PC-3 (cell line): ENCODE measurements at places on chromosomes 2 and 18. TPM values are rescaled to one million over a fixed set of nuclear protein-coding genes. Genes with fewer than 3 reads are reported as not detected.
A peak's percentile ranks its signal among the peaks of the same experiment; 100 is the strongest.

The SLC5A7 gene
- 0.06 TPM in 1 of 2 replicates, not detected in the other for total RNA-seq

GRCh38 chr18:3037423-3037915, 24.5 kb upstream of the LPIN2 start:
- peaks cover 5% of the 10 kb centered on the region for H3K4me1 ChIP-seq
- no peak overlapping the region; the same call in 1 of the 2 replicates for H3K4me3 ChIP-seq
- DNase-seq, result peak; percentile 92
- H3K36me3 ChIP-seq, result no peaks in the 10 kb centered on the region
- peak overlapping the region; percentile 45 for H3K27ac ChIP-seq
- H3K27me3 ChIP-seq, result no peaks in the 10 kb centered on the region

- no peaks in the 10 kb centered on the region for H3K27me3 ChIP-seq
- H3K27ac ChIP-seq, result peak overlapping the region; percentile 83
- H3K36me3 ChIP-seq, result no peaks in the 10 kb centered on the region
- peak; percentile 66 for DNase-seq
- H3K4me3 ChIP-seq, result no peak overlapping the region
These were observed 32.3 kb downstream of the CHN1 start for GRCh38 chr2:174972924-174973323.

The SPDYA gene
- 0.69 and 1.3 TPM in 2 replicates for total RNA-seq

DNA sequence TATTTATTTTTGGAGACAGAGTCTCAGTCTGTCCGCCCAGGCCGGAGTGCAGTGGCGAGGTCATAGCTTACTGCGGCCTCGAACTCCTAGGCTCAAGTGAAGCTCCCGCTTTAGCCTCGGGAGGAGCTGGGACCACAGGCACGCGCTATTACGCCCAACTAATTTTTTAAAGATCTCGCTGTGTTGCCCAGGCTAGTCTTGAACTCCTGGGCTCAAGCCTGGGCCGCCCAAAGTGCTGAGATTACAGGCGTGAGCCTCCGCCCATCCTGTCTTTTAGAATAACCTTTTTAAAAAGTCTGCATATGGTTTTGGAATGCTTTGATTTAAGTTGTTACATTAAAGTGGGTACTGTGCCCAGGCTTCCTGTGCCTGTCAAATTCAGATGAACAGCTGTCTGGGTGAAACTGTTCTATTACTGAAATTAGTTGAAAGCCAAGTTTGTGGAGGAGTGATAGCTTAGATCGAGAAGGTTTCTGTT, 944 bp downstream of the RAB3GAP1 start:
- no peak overlapping the region for H3K27ac ChIP-seq
- no peak for DNase-seq
- H3K4me1 ChIP-seq, result peaks cover 23% of the 10 kb centered on the region
- peak overlapping the region; percentile 92 for H3K4me3 ChIP-seq
- no peaks in the 10 kb centered on the region; the same call in 1 of the 2 replicates for H3K36me3 ChIP-seq

GRCh38 chr2:21042708-21042957, 1.2 kb downstream of the APOB start:
- no peaks in the 10 kb centered on the region for H3K4me1 ChIP-seq
- no peak for DNase-seq
- no peaks in the 10 kb centered on the region for H3K36me3 ChIP-seq
- no peak overlapping the region for H3K27ac ChIP-seq
- no peak overlapping the region for H3K4me3 ChIP-seq
- H3K27me3 ChIP-seq, result peaks cover 28% of the 10 kb centered on the region

The SP140L gene
- total RNA-seq, result 2.8 and 5.0 TPM in 2 replicates

The TMEM198 gene
- 1.1 and 5.2 TPM in 2 replicates for total RNA-seq

DNA sequence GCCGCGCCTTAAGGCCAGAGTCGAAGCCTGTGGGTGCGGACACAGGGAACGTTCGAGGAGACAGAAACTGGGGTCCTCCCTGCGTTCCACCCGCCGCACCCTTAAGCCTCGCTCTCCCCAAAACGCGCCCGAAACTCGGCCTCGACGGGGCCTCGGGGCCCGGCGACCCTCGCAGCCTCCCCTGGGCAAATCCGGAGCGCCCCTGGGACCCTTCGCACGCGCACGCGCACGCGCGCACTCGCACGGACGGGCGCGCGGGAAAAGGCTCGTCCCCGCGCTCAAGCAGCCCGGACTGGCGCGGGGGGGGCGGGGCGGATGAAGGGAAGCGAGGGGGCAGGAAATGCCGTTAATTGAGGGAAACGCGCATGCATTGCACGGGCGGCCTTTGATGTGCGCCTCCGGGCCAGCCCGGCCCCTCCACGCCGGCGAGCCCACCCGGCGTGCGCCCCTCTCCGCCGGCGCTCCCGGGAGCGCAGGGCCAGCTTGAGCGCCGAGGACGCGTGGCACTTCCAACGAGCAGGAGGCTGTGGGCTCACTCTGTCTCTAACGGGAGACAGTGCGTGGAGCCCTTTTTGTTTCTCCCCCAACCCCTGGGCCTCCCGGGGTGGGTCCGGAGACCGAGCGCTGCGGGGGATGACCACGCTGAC, 5.4 kb upstream of the SALL3 start:
- no peak overlapping the region for H3K27ac ChIP-seq
- peaks cover 42% of the 10 kb centered on the region for H3K27me3 ChIP-seq
- H3K4me3 ChIP-seq, result no peak overlapping the region
- no peaks in the 10 kb centered on the region for H3K36me3 ChIP-seq
- no peaks in the 10 kb centered on the region for H3K4me1 ChIP-seq
- DNase-seq, result no peak

The FBXO36 gene
- total RNA-seq, result 3.6 and 4.3 TPM in 2 replicates

- H3K4me3 ChIP-seq, result no peak overlapping the region
- no peak for DNase-seq
- peaks cover 44% of the 10 kb centered on the region for H3K27me3 ChIP-seq
- no peaks in the 10 kb centered on the region for H3K4me1 ChIP-seq
- H3K27ac ChIP-seq, result no peak overlapping the region
These were observed 78.7 kb downstream of the FTCDNL1 start for GRCh38 chr2:199772035-199772976.

DNA sequence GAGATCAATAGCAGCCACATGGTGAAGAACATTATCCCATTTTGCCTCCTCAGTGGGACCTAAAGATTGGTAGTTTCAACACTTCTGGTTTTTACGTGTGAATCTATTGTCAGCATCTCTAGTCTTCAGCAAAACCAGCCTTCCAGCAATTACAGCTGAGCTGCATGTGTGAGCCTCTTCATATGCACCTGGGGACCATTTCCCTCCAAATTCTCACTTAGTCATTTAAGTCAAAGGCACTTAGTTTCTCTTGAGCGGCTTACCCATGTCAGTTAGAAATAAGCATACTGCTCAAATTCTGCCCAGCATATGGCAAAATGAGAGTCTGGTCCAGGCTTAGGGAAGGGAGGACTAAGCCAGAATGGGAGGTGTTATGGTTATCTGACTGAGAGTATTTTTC, 99.7 kb upstream of the NXPH2 start:
- no peaks in the 10 kb centered on the region for H3K27me3 ChIP-seq
- no peaks in the 10 kb centered on the region for H3K4me1 ChIP-seq
- H3K36me3 ChIP-seq, result no peaks in the 10 kb centered on the region
- H3K27ac ChIP-seq, result no peak overlapping the region
- no peak for DNase-seq
- no peak overlapping the region for H3K4me3 ChIP-seq

The LYPD6 gene
- 1.9 and 2.4 TPM in 2 replicates for total RNA-seq

GRCh38 chr18:7727361-7728076, 160.4 kb downstream of the PTPRM start:
- DNase-seq, result no peak
- H3K27me3 ChIP-seq, result no peaks in the 10 kb centered on the region
- H3K4me3 ChIP-seq, result no peak overlapping the region
- H3K4me1 ChIP-seq, result no peaks in the 10 kb centered on the region
- no peak overlapping the region for H3K27ac ChIP-seq

DNA sequence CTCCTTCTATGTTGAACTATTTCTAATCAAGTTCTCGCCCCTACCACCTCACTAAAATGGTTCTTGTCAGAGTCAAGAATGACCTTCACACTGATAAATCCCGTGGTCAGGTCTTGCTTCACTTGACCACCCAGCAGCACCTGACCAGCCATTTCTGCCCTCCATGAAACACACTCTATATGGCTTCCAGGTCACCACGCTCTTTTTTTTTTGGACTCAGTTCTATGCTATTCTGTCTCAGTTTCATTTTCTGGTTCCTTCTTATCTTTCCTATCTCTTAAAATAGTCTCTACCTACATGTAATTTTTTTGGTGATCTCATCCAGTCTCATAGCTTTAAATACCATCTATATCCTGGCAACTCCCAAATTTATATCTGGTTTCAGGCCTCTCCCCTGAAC, 11.4 kb downstream of the EIF2AK3 start:
- H3K4me1 ChIP-seq, result 0 out of 2 replicates have a peak, but pooled peaks cover 6% of the 10 kb centered on the region
- no peak for DNase-seq
- no peak overlapping the region for H3K4me3 ChIP-seq
- H3K27me3 ChIP-seq, result no peaks in the 10 kb centered on the region
- no peaks in the 10 kb centered on the region for H3K36me3 ChIP-seq
- no peak overlapping the region for H3K27ac ChIP-seq

GRCh38 chr2:236991874-236992273, 93.8 kb upstream of the COPS8 start:
- no peaks in the 10 kb centered on the region; the same call in 1 of the 2 replicates for H3K27me3 ChIP-seq
- DNase-seq, result no peak
- H3K36me3 ChIP-seq, result no peaks in the 10 kb centered on the region
- peaks cover 2% of the 10 kb centered on the region for H3K4me1 ChIP-seq
- no peak overlapping the region for H3K4me3 ChIP-seq

GRCh38 chr2:160139991-160140390, 60.1 kb downstream of the ITGB6 start:
- peaks cover 12% of the 10 kb centered on the region; the same call in 1 of the 2 replicates for H3K4me1 ChIP-seq
- H3K27ac ChIP-seq, result no peak overlapping the region
- no peaks in the 10 kb centered on the region for H3K36me3 ChIP-seq

DNA sequence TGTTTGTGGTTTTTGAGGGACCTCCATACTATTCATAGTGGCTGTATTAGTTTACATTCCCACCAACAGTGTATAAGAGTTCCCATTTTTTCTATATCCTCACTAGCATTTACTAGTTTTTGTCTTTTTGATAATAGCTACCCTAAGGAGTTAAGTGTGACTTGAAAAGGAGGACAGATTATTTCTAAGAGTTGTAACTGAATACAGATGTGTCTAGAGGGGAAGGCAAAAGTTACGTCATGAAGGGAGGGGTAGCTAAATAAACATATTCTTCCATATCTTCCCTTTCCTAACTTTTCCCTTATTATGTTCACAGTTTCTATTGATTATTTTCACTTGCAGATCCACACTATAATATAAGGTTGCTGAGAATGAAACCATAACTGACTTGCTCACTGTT, 1315.7 kb upstream of the ZEB2 start:
- H3K27me3 ChIP-seq, result no peaks in the 10 kb centered on the region
- H3K4me1 ChIP-seq, result no peaks in the 10 kb centered on the region
- no peaks in the 10 kb centered on the region for H3K36me3 ChIP-seq
- no peak overlapping the region for H3K27ac ChIP-seq
- H3K4me3 ChIP-seq, result no peak overlapping the region
- no peak for DNase-seq

DNA sequence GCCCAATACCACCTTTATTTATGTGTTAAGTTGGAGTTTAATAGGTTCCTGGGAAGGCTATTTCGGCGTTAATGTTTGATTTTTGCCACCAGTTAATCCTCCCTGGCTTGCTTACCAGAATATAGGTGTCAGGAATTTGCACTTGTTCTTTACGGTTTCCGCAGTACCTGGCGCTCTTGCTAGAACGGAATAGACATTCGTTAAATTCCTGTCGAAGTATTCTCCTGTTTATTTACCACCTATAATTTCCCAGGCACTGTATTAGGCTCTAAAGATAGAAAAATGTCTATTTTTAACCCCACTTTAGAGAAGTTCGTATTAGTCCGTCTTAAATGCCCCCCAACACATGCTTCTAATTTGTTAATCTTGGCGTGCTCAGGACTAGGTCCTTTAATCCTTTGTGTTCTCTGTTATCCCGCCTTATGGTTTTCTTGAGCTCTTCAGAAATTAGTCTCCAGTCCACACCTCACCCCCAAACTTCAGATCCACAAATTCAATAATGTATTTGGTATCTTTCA, 575 bp downstream of the CCDC150 start:
- no peak overlapping the region for H3K27ac ChIP-seq
- no peaks in the 10 kb centered on the region for H3K36me3 ChIP-seq
- H3K4me3 ChIP-seq, result peak overlapping the region; percentile 80
- no peaks in the 10 kb centered on the region for H3K27me3 ChIP-seq

DNA sequence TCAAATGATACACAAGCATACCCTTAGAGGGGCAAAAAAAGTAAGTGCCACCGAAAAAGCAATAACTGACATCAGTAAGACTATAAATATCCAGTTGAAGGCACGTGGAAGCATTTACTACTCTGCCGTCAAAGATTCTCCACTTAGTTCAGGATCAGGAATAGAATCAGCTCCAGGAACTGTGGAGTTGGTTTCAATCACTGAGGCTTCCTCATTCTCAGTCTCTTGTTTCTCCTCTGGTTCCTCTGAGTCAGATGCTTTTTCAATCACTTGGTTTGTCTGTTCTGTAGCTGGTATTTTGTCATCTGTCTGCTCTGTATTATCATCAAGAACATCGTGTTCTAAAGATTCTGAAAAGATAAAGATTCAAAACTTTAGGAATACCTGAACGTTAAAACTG, 72.2 kb downstream of the LNPK start:
- H3K4me1 ChIP-seq, result peaks cover 19% of the 10 kb centered on the region
- no peak for DNase-seq
- H3K4me3 ChIP-seq, result no peak overlapping the region
- no peaks in the 10 kb centered on the region for H3K36me3 ChIP-seq

The CD207 gene
- not detected in 2 replicates for total RNA-seq

DNA sequence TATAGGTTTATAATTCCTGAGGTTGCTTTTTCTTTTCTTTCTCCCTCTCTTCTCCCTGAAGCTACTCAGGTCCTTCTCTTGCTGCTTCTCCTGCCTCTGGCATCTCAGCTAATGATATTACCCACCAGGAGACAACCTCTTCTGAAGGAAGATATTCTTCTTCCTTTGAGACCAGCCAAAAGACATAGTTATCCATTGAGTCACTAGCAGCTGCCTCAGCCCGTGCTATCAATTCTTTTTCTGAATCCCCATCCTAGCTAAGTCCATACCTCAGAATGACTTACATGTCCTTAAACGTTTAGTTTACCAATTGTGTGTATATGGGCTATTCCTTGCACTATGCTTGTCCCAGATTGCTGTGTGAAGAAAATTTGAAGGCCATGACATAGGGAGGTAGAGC, 25.0 kb upstream of the RNF103 start:
- H3K27ac ChIP-seq, result no peak overlapping the region
- no peak for DNase-seq
- H3K4me3 ChIP-seq, result no peak overlapping the region
- no peaks in the 10 kb centered on the region for H3K27me3 ChIP-seq
- H3K4me1 ChIP-seq, result no peaks in the 10 kb centered on the region

GRCh38 chr2:239869272-239870155, 155.6 kb downstream of the NDUFA10 start:
- H3K27me3 ChIP-seq, result peaks cover 17% of the 10 kb centered on the region
- H3K27ac ChIP-seq, result no peak overlapping the region
- H3K4me1 ChIP-seq, result no peaks in the 10 kb centered on the region
- DNase-seq, result no peak
- no peak overlapping the region for H3K4me3 ChIP-seq
- H3K36me3 ChIP-seq, result no peaks in the 10 kb centered on the region

GRCh38 chr2:134269972-134270735, 16.3 kb downstream of the MGAT5 start:
- no peak overlapping the region for H3K27ac ChIP-seq
- H3K4me3 ChIP-seq, result no peak overlapping the region
- no peaks in the 10 kb centered on the region for H3K4me1 ChIP-seq

The CXCR1 gene
- total RNA-seq, result not detected in 2 replicates

The IL36A gene
- total RNA-seq, result not detected in 2 replicates

- no peaks in the 10 kb centered on the region for H3K36me3 ChIP-seq
- DNase-seq, result no peak
- H3K4me1 ChIP-seq, result 0 out of 2 replicates have a peak, but pooled peaks cover 7% of the 10 kb centered on the region
- no peaks in the 10 kb centered on the region for H3K27me3 ChIP-seq
These were observed 92.7 kb downstream of the PDCL3 start for GRCh38 chr2:100655446-100655845.

The SCYGR4 gene
- total RNA-seq, result not detected in 2 replicates
